ENCODE measurements at places on chromosomes 4 and X.

DNA sequence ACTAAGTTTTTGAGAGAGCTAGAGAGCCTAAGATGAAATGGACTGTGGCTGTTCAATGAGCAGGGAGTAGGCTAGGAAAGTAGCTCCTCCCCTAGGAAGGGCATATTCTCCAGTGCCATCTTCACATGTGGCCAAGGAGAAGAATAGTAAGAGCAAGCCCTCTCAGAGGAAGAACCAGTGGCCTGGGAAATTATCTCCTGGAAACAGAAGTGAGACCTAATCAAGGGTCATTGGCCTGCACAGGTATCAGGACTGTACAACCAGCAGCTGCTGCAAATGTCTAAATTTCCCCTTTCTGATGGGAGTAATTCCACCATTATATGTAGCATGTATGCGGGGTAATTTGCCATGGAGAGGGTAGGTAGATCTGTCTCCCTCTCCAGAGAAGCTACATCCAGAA, 334.8 kb upstream of the RASGEF1B start:
- no peak for DNase-seq

GRCh38 chr4:80540785-80541469, 205.4 kb downstream of the CFAP299 start:
- no peak for DNase-seq

DNA sequence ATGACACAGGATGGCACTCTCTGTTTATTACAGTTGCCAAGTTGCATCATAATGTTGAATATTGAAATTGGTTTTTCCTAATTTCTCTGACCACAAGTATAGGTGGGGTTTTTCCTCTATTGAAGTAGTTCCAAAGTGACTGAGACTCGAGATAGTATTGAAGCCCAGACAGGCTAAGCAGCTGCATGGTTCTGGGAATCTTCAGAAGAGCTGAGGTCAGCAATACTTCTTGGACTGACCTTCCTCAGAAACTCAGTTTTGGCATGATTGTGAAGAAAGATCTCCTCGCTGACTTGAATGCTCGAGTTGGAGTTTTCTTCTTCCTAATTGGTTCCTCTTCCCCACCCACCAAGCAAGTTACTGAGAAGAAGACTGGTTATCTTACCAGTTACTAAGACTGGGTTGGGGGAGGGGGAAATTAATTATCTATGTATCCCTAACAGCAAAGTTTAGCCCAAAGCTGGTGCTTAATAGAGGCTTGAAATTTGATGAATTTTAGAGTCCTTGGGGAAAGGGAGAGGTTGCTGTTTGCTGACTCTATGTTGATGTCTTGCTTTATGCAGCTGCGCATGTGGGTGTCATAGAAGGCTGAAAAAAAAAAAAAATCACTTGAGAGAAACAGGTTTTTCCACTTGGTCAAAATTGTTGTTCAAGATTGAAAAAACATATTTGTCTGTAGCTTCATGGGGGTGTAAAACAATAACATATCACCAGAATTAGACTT, 91.1 kb downstream of the P2RY10 start:
- no peak for DNase-seq

- DNase-seq: no peak
Measured at GRCh38 chr4:138458751-138459150, 216.6 kb upstream of the SLC7A11 start.

DNA sequence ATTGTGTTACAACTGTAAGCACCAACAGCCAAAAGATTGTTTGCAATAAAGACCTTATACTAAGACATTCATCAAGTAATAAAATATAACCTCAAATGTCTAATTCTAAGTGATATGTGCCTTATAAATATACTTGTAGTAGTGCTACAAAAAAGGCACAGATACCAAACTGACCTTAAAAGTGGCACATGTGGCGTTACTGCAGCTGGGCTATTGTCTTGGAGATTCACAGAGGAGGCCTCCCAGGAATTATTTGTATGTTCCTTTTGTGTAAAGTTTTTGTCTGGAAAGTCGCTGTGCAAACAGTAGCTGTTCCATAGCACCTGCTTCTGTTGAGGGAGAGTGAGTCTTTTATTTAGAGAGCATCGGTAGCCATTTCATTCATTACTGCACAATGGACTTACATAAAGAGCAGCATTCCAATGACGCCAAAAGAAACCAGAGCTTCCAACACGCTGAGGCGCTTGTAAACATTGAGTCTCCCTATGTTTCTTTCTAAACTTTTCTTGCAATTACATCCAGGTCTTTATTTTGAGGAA, 143.7 kb downstream of the RPA4 start:
- peak; percentile 57 for DNase-seq

DNA sequence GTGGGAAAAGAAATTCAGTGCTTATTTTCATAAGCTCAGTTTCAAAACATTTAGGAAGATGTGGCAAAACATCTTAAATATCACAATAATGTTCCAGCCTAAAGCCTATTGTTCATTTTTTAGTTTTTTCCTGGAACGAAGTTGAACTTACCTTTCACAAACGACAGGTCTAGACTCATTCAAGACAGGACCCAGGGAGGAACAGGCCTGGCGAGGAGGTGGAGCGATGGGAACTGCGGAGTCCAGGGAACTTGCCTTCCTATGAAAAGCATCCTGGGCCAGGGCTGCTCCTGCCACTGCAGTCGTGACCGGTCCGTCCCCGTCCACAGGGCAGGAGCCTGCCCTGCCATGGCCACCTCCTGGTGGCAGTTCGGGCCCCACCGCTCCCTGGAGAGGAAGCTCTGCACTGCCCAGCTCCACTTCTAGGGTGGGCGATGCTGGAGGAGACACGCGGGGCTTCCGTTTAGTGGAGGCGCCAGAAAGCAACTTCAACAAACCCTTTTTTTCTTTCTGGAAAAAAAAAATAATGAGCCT, 96.7 kb upstream of the CBR4 start:
- no peak for DNase-seq

- no peak for DNase-seq
Measured at GRCh38 chr4:81723019-81723884, 251.5 kb upstream of the RASGEF1B start.

Data from eye (tissue), 1 donor.